ENCODE measurements at places on chromosomes 7 and 10. TPM values are rescaled to one million over a fixed set of nuclear protein-coding genes. Genes with fewer than 3 reads are reported as not detected.
A peak's percentile ranks its signal among the peaks of the same experiment; 100 is the strongest.

SEMA3C gene
- total RNA-seq: 66.5 TPM

DNAJC12 gene
- total RNA-seq: 6.1 TPM

HGF gene
- 2.3 TPM for total RNA-seq

SEMA3E gene
- total RNA-seq: 0.27 TPM

MACC1 gene
- 0.03 TPM for total RNA-seq

CLEC2L gene
- total RNA-seq: 0.25 TPM

ARID5B gene
- 13.7 TPM for total RNA-seq

ZNF727 gene
- 3.1 TPM for total RNA-seq

NT5C2 gene
- total RNA-seq: 55.0 TPM

ITIH2 gene
- total RNA-seq: not detected

CFAP58 gene
- total RNA-seq: 3.5 TPM

GIMAP1 gene
- total RNA-seq: 5.9 TPM

CYP3A7 gene
- total RNA-seq: not detected

MIOS gene
- 25.3 TPM for total RNA-seq

SPDYE2 gene
- total RNA-seq: not detected

FKBP9 gene
- total RNA-seq: 112 TPM

DNA sequence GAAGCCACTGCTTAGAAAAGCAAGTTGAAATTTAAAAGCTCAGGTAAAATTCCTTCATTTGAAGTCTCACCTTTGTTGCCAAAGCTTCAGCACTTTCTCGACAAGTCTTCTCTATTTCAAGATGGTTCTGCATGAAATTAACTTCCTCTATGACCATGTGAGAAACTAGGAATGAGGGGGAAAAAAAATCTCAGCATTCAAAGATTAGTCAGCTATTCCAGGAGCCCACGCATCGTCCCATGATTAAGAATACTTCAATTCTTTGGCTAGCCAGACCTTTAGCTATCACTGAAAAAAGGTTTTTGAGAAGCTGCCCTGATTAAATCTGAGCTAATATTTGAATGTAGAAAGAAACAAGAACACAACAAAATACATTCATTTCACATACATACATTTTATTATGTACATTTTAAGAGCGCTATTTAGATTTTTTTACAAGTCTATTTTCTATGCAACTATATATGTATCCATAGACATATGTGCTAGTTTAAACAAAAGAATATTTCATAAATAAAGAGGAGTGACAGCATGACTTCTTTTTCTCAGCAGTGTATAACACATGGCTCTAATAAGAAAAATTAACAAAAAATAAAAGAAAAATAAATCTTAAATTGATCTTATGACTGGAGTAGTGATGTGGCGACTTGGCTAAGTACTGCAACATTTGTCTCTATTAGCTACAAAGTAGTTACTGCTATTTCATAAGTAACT is 44.8 kb downstream of the SHTN1 start:
- H3K4me3 ChIP-seq: no peak overlapping the region
- no peak overlapping the region for H3K27ac ChIP-seq
- no peaks in the 10 kb centered on the region for H3K36me3 ChIP-seq
- no peaks in the 10 kb centered on the region for H3K27me3 ChIP-seq
- no peak for DNase-seq

DNA sequence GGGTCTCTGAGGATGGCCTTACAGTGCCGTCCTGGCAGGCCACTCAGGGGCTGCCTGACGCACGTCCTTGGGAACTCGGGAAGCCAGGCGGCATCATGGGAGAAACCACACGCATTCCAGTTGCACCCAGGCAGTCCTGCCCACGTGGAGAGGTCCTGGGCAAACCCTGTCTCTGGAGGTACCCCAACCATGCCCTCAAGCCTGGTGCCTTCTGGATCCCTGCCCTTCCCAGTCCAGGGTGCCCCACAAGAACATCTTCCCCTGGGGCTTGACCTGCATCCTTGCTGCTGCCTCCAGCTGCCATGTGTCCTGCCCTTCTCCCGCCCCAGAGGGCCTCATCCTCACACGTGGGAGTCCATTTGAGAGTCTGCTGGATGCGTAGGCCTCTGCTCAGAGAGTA is 200.3 kb upstream of the PPP2R2D start:
- H3K27ac ChIP-seq: no peak overlapping the region
- H3K4me1 ChIP-seq: no peaks in the 10 kb centered on the region
- no peaks in the 10 kb centered on the region for H3K36me3 ChIP-seq

DNA sequence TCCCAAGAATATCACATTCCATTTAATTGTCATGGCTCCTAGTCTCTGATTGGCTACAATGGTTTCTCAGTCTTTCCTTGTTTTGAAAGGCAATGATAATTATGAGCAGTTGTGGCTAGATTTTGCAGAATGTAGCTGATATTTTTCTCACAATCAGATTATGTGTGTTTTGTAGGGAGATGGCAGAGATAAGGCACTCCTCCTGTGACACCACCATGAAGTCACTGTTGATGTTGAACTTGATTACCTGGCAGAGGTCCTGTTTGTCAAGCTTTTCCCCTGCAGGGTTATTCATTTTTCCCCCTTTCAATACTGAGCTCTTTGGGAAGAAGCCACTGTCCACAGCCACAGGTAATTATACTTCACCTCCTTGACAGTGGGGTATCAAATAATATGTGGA is 602.9 kb upstream of the PFKP start:
- no peak overlapping the region for H3K4me3 ChIP-seq
- H3K36me3 ChIP-seq: no peaks in the 10 kb centered on the region
- no peaks in the 10 kb centered on the region for H3K27me3 ChIP-seq
- H3K4me1 ChIP-seq: no peaks in the 10 kb centered on the region
- no peak overlapping the region for H3K27ac ChIP-seq

DNA sequence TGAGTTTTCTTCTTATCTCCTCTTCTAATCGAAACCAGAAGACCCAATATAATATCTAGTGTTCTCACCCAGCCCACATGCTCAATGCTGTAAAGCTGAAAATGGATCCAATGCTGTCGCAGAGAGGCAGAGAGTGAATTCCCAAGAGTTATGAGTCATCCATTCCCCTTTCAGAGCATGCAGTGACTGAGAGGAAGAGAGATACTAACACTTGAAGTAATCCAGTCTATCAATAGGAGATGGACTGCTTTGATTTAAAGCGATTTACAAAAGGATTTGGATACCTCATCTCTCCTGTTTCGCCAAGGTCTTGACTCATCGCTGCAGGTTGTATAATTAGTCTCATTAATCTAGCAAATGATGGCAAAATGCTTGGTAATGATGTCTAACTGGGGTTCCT is 41.5 kb upstream of the PRKCQ start:
- no peak for DNase-seq
- H3K4me3 ChIP-seq: no peak overlapping the region
- H3K27ac ChIP-seq: no peak overlapping the region
- no peaks in the 10 kb centered on the region for H3K4me1 ChIP-seq
- no peaks in the 10 kb centered on the region for H3K36me3 ChIP-seq

DNA sequence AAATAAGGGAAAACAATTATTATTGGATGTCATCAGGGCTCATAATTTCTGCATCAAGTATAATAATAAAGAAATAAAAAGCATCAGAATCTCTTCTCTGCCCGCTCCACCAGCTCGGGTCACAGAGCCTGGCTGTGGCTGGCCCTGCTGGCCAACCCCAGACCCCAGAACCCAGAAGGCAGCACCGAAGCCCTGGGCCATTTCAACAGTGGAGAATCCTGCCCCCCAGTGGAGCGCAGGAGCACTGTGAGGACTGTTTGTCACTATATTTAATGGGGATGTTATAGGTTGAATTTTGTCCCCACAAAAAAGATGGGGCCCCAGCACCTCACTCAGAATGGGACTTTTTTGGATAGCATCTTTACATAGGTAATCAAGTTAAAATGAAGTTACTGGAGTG is 27.3 kb downstream of the DENND11 start:
- no peak for DNase-seq
- no peak overlapping the region for H3K4me3 ChIP-seq
- H3K27me3 ChIP-seq: no peaks in the 10 kb centered on the region
- peak overlapping the region; percentile 81 for H3K27ac ChIP-seq
- peaks cover 23% of the 10 kb centered on the region for H3K4me1 ChIP-seq
- H3K36me3 ChIP-seq: peaks cover 43% of the 10 kb centered on the region

DNA sequence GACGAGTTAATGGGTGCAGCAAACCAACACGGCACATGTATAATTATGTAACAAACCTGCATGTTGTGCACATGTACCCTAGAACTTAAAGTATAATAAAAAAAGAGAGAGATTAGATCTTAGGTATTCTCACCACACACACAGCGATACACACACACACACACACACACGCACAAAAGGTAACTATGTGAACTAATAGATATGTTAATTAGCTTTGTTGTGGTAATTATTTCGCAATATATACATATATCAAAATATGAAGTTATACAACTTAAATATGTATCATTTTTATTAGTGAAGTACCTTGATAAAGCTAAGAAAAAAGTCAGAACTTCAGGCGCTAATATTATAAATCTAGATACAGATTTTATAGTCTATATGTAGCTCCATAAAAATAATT is 849.2 kb downstream of the IPMK start:
- no peak overlapping the region for H3K27ac ChIP-seq
- H3K27me3 ChIP-seq: no peaks in the 10 kb centered on the region
- no peaks in the 10 kb centered on the region for H3K36me3 ChIP-seq
- H3K4me3 ChIP-seq: no peak overlapping the region
- no peak for DNase-seq

GRCh38 chr7:106668861-106669524 is 8.0 kb upstream of the CCDC71L start:
- no peaks in the 10 kb centered on the region for H3K27me3 ChIP-seq
- no peaks in the 10 kb centered on the region for H3K36me3 ChIP-seq
- H3K4me1 ChIP-seq: no peaks in the 10 kb centered on the region
- no peak overlapping the region for H3K4me3 ChIP-seq
- H3K27ac ChIP-seq: no peak overlapping the region

- H3K27me3 ChIP-seq: no peaks in the 10 kb centered on the region
- no peak overlapping the region for H3K4me3 ChIP-seq
- no peak for DNase-seq
These were observed 34.9 kb upstream of the PARD3 start for GRCh38 chr10:34850036-34850435.

- DNase-seq: no peak
- H3K4me3 ChIP-seq: no peak overlapping the region
- no peaks in the 10 kb centered on the region for H3K4me1 ChIP-seq
These were observed 76.5 kb upstream of the GRID1 start for GRCh38 chr10:86443069-86443468.
